Left renal pelvis (tissue), 4 donors: ENCODE measurements at places on chromosomes 4 and X. TPM values are rescaled to one million over a fixed set of nuclear protein-coding genes. Genes with fewer than 3 reads are reported as not detected.

GRCh38 chrX:53163436-53163835, 61.6 kb downstream of the KDM5C start:
- no peak for DNase-seq

ATG4A gene
- 12.9 TPM for polyA plus RNA-seq

TCEAL9 gene
- 277 TPM for polyA plus RNA-seq

SSX2B gene
- not detected for polyA plus RNA-seq

- no peak for DNase-seq
Observed at GRCh38 chr4:41573502-41574001, 35.6 kb downstream of the LIMCH1 start.

PRR32 gene
- polyA plus RNA-seq = not detected

GRCh38 chr4:80196922-80197573, at the start of gene PRDM8:
TSS of gene PRDM8 (plus strand) at chr4:80197503. CDS start at chr4:80200081, 2,578 bp downstream.
- no peak for DNase-seq

DNA sequence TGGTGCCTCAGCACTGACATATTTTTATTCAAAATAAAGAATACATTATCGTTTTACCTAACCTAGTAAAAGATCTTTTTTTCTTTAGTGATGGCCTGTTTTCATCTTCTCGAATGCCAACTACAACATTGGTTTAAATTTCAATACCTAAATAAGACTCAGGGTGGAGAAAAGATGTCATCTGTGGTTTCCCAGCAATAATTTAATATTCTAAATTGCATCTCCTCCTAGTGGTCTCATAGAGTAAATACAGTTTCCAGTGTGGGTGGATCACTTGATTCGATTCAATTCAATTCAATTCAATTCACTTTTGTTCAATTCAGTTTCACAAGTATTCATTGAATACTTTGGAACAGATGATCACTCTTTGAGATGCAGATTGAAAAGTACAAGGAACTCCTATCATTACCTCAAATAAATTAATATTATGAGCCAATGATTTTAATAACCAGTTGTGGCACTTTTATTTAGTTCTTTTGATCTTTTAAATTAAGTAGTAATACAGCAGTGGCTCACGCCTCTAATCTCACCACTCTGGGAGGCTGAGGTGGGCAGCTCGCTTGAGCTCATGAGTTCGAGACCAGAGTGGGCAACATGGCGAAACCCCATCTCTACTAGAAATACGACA, 427.2 kb downstream of the FAT4 start:
- DNase-seq = no peak

ELF4 gene
- polyA plus RNA-seq = 14.4 TPM

DNA sequence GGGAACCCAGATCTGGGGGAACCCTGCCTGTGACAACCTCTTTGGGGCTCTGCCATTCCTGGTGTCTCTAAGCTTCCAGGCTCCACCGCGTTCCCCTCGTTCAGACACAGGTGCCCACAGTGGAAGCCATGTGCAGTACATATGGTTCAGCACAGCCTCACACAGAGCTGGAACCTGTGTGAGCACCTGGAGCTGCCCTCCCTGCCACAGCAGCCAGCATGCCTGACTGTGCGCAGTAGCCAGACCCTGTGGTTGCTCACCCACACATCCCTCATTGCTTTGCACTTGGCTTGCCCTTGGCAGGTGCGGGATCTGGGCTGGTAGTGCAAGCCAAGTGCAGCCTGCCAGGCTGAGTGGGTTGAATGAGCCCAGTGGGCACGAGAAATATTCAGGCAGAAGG, 814.2 kb downstream of the PDHA2 start:
- DNase-seq = no peak

SLC25A43 gene
- polyA plus RNA-seq = 3.5 TPM

DNA sequence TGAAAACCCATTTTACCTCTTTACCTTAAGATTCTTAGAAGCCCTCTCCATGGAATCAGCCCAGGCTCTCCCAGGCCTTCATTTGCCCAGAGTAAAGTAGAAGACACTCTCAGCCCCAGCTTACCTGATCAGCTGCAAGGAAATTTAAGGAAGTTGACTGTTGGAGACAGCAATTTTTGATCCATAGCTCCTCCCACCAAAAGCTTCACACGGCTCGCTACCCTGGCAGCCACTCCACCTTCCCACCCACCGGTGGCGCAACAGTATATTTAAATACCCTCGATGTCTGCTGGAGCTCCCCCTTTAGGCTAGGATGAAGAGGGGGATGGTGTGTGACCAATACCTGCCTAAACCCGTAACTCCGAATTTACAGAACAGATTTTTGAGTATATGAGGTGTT, 75.4 kb downstream of the MBNL3 start:
- DNase-seq = no peak
